Ecto neural progenitor cell (in vitro differentiated cells): ENCODE measurements at places on chromosomes 6 and 20.
A peak's percentile ranks its signal among the peaks of the same experiment; 100 is the strongest.

DNA sequence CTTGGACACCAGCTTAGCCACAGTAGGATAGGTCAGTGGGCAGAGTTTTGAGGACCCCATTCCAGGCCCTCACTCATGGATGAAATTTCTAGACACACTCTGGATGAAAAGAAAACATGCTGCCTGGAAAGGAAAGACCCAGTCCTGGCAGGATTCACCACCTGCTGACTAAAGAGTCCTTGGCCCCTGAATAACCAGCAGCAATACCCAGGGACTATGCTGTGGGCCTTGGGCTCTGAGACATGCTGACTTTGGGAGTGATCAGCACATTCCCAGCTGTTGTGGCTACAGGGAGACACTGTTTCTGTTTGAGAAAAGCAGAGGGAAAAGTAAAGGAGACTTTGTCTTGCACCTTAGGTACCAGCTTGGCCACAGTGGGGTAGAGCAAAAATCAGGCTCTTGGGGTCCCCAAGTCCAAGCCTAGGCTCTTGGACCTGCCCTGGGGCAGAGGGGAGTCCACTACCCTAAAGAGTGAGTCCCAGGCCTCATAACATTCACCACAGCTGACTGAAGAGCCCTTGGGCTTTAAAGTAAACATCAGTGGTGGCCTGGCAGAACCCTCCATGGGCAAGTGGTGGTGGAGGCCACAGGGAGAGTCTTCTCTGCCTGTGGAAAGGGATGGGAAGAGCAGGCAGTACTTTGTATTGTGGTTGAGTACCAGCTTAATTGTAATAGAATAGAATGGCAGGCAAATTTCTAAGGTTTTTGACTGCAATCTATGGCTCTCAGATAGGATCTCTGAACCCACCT, 516.8 kb downstream of the BCKDHB start:
- no peak for DNase-seq

DNA sequence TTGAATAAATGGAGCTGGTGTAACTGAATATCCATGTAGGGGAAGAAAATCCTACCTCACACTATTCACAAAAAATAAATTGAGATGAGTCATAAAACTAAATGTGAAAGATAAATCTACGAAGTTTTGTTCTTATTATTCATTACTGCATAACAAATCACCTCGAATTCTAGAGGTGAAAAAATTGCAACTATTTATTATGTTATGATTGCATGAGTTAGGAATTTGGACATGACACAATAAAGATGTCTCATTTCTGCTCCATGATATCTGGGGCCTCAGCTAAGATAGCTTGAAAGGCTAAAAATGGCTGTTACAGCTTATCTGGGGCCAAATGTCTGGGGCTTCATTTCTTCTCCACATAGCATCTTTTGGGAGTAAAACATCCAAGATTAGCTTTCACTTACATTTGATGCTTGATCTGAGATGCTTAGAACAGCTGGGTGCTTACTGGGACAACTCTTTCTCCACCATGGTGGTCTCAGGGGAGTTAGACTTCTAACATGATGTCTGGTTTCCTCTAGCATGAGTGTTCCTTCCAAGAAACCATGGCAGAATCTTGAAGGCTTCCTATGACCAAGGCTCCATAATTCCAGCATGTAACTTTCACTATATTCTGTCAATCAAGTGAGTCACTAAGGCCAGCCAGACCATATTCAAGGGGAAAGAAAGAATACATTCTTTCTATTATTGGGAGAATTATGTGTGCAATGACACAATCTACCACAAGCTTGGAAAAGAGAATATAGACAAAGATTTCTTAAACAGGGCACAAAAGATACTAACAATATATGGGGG, 30.1 kb downstream of the OR2B6 start:
- no peak for DNase-seq

DNA sequence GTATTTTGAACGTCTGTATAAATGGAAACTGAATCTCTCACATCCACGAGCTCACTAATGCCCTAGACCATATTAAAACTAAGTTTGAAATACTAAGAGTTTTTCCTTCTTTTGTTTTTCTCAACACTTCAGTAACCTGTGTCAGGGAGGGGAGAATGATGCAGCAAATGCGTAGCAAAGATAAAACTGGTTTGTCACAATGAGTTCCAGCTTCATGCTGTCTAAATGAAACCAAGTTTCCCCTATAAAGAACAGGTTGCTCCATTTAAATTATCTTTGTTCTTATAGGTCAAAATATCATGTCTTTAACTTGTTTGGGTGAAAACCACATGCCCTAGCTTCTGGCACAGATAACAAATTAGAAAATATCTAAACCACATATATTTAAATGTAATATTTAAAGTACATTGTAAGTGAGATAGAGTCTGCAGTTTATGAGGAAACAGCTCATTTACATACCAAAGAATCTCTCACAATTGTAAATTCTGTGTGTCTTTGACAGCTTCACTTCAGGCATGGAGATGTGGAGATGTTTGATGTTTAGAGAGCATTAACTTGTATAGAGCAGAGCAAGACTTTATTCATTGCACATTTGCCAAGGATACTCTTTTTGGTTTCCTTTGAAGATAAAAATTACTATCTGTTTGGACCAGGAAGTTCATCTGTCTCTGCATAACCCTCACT, 7.3 kb downstream of the TRDN start:
- no peak for DNase-seq

DNA sequence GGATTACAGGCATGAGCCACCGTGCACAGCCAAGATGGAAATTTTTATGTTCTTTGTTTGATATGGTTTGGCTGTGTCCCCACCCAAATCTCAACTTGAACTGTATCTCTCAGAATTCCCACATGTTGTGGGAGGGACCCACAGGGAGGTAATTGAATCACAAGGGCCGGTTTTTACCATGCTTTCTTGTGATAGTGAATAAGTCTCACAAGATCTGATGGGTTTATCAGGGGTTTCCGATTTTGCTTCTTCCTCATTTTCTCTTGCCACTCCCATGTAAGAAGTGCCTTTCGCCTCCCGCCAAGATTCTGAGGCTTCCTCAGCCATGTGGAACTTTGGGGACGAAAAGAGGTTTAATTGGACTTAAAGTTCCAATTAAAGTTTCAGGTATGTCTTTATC, 14.6 kb downstream of the EEF1A1 start:
- no peak for DNase-seq

GRCh38 chr6:5640614-5641013, 366.1 kb downstream of the NRN1 start:
- no peak for DNase-seq

- no peak for DNase-seq
Measured at GRCh38 chr6:17964633-17965032, 22.8 kb downstream of the KIF13A start.

- no peak for DNase-seq
Measured at GRCh38 chr6:142816031-142816430, 128.9 kb downstream of the HIVEP2 start.

GRCh38 chr6:14871221-14871620, 374.6 kb upstream of the JARID2 start:
- DNase-seq, result no peak

- DNase-seq, result no peak
Measured at GRCh38 chr20:64072498-64073063, 6.7 kb downstream of the RGS19 start.

DNA sequence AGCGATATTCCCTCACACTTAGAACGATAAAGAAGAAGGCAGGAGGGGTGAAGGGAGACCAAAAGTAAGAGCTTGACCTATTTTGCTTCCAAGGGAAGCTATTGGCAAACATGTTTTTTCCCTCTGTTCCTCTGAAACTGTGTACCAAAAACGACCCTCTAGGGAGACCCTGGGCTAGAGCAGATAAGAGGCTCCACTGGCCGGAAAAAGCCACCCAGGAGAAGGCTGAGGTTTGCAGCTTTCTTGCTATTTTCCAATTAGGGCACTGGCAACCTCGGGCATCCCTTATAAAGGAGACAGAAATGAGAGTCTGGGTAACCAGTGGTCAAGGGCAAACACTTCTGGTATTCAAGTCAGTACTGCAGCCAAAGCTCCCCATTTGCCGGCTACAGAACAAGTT, 168.0 kb downstream of the KIF16B start:
- no peak for DNase-seq

DNA sequence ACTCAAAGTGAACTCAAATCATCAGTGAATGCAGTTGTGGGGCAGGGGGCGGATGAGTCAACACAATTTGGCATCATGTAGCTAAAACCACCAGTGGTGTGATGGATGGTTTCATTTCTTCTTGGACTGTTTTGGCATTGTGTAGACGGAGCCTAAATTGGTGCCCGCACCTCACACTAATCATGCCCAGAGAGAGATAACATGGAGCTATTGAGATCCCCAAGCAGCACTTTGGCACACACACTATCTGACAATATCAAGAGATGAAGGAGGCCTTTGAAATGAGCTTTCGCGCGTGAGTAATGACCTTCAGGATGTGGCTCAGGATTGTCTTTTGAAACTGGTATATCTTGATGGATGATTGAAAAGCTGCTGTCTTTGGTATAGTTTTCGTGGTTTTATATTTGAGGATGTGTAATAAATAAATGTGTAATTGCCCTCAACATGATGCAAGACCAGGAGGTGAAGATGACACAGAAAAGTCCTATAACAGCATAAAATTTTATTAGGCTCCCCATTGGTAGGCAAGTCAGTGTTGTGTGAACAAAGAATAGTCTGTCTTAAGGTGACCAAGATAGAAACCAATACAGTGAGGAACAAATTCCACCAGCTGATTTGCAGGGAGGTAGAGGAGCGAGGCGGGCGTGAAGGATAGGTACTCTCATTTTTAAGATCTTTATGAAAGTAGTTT, 174.2 kb downstream of the TSHZ2 start:
- DNase-seq, result no peak

- peak; percentile 55 for DNase-seq
Measured at GRCh38 chr6:128280960-128281359, 239.4 kb downstream of the PTPRK start.

DNA sequence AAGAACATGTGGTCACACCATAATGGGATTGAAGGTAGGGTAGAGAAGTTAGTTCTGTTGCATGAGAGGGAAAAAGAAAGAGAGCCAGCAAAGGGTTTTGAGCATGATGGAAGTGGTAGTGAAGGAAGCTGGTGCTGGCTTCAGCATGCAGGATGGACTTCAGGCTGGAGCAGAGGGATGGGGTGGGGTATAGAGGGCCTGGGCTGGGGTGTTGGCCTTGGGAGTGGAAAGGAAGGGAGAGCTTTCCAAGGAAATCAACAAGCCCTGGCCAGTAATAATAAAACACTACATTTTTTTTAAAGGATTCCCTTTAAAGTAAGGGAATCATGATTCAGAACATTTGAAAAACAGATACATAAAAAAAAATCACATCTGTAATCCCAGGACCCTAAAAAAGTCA, 61.2 kb downstream of the LAMA4 start:
- DNase-seq, result no peak

DNA sequence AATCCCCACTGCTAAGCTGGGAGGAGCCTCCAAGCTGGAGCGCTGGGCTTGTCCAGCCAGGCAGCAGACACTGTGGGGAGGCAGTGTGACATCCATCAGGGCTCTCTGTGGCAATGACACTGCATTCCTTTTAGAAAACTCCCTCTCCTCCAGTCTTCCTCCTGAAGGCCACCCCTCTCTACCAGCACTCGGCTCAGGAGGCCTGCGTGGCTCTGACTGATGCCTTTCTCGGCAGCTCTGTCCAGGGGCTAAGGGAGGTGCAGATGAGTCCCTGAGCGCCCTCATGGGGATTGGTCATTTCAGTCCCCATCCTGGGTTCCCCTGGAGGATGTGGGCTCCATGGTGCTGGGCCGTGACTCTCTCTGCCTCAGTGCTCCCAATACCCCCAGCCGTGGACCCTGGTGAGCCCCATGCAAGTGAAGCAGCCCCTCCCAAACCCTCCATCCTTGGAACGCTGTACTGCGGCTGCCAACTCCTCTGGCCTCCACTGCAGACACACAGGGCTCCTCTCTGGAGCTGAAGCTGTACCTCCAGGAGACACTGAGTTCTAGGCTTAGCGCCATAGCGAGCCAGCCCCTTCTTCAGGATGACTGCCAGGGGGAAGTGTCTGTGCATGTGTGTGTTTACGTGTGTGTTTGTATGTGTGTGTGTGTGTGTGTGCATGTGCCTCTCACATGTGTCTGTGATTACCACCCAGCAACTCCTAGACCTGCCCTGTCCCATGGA, 209.6 kb downstream of the ERMARD start:
- peak; percentile 50 for DNase-seq

DNA sequence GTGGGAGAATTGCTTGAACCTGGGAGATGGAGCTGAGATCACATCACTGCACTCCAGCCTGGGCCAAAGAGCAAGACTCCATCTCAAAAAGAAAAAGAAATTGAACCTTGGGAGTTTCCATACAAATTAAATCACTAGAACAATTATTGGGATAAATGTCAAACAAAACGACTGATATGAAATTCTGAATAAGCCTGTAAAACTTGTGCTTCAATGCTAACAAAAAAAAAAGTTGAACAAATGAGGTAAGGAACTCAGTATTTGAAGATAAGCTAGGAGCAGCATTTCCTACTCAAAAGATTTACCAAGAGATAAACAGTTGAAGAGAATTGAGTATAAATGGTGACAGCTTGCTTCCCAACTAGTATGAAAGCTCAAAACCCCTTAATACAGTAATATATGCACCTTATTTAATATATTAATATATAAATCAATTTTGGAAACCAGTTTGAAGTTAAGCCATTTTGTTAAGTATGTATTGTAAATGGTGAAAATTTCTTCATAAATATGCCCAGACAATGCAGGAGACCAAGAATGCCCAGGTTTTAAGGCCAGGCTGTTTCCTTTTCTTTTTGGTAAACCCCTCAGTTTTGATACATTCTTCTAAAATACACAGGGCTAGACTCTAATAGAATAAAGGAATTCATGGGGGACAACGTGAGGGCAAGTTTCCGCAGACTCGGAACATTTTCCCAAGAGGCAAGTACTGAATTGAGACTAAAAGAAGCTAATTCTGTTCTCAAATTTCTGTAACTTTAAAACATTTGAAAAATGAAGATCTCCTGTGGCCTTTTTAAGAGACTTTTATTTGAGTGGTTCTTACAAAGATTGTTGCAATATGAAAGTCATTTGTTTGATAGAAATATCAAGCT, 3.9 kb downstream of the ROMO1 start:
- DNase-seq, result no peak

- no peak for DNase-seq
Measured at GRCh38 chr20:49691818-49692568, 21.7 kb downstream of the B4GALT5 start.

GRCh38 chr20:5356941-5357340, 40.2 kb upstream of the PROKR2 start:
- DNase-seq, result no peak

DNA sequence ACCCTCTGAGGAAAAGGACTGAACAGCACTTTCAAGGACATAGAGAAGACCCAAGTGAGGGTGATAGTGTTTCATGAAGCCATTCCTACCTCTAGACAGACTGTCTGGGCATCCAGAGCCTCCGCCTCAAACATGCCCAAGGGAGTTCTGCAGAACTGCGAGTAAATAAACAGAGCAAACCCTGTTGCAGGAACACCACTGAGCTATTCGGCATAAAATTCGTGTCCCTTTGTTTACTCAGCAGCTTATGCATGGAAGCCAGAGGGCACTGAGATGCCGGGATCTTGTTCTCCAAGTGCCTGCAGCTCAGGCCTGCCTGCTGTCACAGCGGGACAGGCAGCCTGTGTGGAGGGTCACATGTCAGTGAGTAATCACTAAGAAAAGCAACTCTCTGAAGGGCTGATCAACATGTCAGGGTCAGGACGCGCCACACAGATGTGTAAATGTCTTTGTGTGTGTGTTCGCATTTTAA, 164.9 kb upstream of the HEY2 start:
- DNase-seq, result peak; percentile 81
